NCI-H2107 (cell line): ENCODE measurements at places on chromosomes 3 and 15.
A peak's percentile ranks its signal among the peaks of the same experiment; 100 is the strongest.

DNA sequence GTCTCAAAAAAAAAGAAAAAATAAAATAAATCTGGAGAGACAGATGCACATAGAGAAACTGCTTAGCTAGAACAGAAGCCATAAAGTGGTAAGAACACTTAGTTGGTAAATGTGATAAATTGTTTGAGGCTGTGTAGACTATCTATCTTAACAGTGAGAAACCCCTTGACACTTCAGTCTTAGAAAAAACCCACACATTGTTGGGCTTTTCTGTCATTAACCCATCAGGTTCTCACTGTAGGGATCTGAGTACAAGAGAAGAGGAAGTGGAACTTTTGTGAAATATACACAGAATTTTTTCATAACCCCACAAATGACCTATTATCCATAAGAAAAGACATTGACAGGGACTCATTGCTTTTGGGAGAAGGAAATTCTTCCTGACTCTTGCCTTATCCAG, 24.4 kb downstream of the TP63 start:
- no peak for DNase-seq

DNA sequence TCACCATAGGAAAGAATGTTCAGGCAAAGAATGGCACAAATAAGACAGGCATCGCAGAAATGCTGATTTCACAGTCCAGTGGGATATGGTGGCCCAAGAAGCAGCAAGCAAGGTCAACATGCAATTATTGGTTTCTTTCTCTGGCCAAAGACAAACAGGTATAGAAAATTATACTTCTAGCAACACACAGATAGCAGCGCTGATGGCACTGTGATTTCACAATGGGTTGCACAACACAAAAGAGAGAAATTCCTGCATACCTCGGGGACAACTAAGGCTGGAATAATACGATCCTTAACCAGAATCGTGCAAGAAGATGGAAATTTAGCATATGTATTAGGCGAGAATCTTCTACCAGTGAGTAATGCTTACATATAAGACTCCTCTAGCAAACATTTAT, 76.3 kb upstream of the NR2F2 start:
- DNase-seq = no peak

DNA sequence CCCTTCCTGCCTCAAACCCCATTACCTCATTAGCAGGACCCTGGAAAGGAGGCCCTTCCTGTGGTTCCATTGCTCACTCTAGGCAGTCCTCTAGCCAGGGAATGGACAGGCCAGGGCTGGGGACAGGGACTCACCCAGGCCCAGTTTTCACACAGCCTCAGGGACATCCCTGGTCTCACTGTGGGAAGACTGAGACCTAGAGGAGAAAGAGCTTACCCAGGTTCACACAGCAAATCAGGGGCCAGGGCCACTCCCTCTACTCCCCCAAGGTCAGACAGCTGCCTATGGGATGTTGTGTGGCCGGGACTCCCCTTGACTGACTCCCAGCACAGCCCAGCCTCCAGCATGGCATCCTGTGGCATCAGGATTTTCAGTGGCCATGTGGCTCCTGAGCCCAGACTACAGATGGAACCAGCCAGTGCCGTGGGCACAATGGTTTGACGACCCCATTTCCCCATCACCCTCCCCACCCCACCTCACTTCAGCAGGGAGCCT, 49.3 kb downstream of the ADAMTS7 start:
- DNase-seq = no peak

- no peak for DNase-seq
Measured at GRCh38 chr3:79586232-79586631, 181.6 kb downstream of the ROBO1 start.

- no peak for DNase-seq
Measured at GRCh38 chr3:162139841-162140240, 643.2 kb downstream of the OTOL1 start.

DNA sequence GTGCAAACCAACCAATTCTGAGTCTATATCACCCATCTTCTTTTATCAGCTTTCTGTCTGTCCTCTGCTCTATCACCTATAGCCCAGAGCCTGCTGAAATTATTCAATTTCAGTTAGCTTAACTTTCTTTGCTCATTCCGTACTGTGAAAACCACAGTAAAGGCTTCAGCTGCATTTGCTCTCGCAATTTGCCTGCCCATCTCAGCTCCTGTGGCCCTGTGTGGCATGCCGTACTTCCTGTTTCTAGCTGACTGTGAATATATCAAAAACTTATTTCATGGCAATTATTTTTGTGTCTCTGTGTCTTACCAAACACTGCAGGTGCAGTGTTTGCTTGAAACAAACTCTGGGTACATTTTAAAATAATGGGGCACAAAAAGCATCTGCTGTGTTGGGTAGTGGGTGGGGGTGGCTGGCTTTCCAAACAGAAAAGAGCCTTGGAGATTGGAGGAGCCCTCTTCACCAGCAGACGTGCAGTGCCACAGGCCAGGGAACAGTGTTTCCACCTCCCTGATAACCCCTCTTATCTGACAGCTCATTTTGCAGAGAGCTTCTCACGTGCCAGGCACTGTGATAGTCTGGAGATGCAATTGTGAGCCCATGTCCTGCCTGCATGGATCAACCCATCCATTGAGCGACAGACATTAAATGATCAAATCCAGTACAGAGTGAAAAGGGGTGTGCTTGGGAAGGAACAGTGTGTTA, 45.2 kb downstream of the GASK1A start:
- no peak for DNase-seq

DNA sequence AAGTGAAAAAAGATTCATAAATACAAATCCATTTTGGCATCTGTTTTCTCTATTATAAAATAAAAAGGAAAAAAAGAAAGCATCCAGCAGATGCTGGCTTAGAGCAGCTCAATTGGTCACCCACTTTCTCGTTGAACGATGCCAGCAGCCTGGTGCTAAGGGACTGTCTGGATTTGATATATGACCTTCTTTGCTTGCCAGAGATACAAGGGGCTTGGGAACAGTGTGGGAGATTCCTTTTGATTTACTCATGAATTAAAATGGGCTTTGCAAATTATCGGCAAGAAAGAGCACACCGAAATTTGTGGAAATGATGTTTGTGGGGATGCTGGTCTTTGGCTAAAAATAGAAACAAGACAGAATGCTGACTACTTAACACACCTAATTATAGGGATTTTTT, 210.3 kb upstream of the STT3B start:
- no peak for DNase-seq

DNA sequence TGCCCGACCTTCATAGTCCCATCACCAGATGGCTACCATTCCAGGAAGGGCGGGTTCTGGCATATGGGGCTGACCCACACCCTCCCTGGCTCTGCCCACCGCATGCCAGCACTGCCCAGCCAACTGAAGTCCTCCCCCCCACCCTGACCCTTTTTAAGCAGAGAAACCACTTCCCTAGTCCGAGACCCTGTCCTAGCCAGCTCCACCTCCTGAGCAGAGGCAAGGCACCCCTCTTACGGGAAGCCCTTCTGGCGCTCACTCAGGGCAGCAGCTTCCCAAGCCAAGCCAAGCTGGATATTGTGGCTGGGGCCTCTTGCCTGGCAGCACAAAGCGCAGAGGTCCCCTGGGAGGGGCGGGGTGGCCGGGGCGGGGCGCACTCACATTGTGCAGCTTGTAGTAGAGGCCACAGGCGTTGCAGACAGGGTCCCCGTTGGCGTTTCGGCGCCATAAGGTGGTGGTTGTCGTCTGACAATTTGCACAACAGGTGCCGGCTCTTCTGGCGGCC, 11.5 kb downstream of the GATA2 start:
- DNase-seq = peak; percentile 55

- DNase-seq = no peak
Measured at GRCh38 chr3:47425383-47425778, 44.6 kb downstream of the PTPN23 start.

DNA sequence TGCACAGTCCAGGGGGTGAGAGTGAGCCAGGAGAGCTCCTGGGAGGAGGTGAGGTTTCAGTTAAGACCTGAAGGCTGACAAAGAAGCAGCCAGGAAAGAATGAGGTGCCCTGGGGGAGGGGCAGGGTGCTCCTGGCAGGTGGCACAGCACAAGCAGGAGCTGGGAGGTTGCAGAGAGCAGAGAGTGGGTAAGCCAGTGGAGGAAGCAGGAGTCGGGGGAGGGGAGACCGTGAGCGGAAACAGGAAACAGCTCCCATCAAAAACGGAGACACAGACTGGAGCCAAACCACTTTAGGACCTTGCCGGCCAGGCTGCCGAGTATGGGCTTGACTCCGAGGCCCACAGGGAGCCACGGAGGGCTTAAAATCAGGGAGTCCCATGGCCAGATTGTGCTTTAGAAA, 12.1 kb upstream of the FBLN2 start:
- DNase-seq = no peak

DNA sequence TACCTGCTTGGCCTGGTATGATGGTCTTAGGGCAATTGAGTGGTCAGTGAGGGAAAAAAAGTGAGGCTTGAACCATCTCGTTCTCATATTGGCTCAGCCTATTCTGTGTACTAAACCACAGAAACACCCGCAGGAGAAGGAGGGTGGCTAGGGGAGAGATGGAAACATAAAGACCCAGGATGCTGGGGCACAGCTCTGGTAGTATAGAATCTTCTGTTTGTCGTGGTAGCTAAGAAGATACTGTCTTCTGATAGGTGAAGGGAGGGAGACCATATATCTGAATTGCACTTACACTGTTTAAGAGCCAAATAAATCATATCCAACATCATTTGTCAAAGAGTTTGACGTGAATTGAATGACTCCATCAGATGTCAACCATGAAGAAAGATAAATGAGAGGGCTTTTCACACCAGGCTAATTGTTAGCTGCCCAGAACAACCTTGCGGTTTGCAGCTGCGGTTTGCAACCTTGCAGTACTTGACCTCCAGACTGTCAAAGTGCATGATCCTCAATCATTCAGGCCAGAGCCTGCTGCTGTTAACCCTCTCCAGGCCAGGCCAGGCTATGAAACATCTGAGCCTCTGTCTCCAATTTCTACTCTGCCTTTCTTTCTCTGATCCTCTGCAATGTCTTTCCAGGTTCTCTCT, 40.9 kb upstream of the PIK3R4 start:
- peak; percentile 84 for DNase-seq

DNA sequence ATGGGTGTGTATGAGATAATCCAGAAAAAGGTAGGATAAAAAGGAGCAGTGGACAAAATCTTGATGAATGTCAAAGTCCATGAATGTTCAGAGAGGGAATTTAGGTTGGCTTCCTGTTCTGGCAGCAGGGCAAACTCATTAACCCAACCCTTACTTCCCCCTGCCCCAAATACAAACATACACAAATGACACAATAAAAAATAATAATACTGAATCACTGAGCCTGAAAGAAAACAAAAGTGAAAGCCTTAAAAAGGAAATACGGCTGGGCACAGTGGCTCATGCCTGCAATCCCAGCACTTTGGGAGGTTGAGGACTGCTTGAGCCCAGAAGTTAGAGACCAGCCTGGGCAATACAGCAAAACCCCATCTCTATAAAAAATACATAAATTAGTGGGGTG, 62.9 kb downstream of the GPR176 start:
- DNase-seq = no peak

DNA sequence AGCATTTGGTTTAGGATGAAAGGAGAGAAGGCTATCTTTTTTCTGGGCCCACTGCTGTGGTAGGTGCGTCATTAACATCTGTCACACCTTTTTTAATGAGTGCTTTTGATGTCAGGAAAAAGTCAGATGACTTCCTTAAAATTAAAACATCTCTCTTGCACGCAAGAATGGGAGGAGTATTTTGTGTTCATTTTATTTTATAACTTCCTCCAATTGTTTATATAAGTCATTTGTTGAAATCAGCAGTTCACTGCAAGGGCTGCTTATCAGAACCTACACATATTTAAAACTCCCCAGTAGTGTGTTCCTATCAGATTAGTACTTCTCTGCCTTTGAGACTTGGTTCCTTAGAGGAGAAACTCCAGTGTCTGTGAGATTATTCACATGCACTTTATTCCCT, 143.8 kb downstream of the NEO1 start:
- DNase-seq = no peak

- no peak for DNase-seq
Measured at GRCh38 chr3:39255503-39256325, 24.1 kb downstream of the CX3CR1 start.

DNA sequence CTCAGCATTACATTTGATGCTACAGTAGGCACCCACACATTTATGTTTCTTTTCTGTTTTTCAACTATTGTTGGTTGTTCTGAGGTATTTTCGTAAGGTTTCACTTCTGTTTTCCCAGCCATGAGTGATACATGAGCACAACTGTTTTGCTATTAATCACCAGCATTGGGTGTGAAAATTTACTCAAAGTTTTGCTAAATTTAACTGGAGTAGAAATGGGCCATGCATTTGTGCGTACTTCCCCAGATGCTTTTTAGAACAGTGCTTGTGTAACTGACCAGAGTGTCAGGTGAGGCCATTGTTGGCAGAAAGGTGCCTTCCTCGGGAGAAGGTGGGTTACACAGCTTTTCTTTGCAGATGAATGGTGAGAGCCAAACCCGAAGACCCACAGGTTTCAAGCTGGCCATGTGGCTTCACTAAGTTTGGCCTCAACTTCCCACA, 70.4 kb downstream of the ST6GAL1 start:
- DNase-seq = no peak

GRCh38 chr3:7293286-7293685, 432.4 kb downstream of the GRM7 start:
- no peak for DNase-seq

DNA sequence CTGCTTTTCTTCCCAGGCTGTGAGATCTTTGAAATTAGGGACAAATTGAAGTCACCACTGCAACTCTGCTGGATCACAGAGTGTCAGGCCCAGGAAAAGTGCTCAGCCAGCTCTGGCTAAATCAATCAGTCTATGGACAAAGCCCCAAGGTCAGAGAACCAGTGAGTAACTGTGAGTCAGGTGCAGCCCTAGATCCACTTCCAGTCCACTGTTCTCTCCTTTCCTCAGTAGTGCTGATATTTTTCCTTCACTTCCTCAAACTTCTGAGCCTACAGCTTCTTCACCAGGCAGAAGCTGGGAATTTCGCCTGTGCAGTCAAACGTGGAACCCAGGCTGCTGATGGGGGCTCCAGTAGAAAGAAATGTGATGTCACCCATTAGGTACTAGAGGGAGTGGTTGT, 75.1 kb upstream of the TRIM42 start:
- no peak for DNase-seq

DNA sequence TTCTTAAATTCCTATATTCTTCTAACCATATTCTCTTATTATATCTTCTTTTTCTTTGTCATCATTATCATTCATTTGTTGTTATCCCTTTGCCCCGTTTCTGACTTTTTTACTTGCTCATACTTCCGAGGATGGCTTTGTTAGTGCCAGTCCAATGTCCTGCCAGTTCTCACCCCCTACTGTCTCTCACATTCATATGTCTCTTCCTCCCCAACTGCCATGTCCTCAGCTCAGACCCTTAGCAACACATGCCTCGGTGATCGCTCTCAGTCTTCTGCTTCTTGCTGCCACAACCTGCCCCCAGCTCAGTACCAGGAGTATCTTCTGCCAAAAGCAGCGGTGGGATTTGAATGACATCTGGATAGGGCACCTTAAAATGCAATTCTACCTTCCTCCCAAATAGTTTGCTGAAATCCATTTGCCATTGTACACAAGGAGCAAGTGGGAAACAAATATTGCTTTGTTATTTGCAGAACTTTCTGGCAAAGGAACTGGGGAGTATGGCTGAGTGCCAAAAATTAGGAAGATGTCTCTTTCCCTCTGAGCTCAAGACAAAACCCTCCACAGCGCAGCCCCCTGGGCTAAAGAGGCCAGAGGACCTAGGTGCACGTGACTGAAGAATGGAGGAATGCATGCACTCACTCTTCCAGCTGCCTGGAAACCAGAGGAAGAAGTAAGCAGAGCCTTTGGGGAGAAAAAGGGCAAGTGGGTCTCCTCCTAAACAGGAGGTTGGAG, 57.7 kb upstream of the CTNNB1 start:
- DNase-seq = no peak

- no peak for DNase-seq
Measured at GRCh38 chr3:85737846-85738245, 779.1 kb downstream of the CADM2 start.
